ENCODE measurements at places on chromosomes 1 and 21. TPM values are rescaled to one million over a fixed set of nuclear protein-coding genes. Genes with fewer than 3 reads are reported as not detected.
A peak's percentile ranks its signal among the peaks of the same experiment; 100 is the strongest.

DNA sequence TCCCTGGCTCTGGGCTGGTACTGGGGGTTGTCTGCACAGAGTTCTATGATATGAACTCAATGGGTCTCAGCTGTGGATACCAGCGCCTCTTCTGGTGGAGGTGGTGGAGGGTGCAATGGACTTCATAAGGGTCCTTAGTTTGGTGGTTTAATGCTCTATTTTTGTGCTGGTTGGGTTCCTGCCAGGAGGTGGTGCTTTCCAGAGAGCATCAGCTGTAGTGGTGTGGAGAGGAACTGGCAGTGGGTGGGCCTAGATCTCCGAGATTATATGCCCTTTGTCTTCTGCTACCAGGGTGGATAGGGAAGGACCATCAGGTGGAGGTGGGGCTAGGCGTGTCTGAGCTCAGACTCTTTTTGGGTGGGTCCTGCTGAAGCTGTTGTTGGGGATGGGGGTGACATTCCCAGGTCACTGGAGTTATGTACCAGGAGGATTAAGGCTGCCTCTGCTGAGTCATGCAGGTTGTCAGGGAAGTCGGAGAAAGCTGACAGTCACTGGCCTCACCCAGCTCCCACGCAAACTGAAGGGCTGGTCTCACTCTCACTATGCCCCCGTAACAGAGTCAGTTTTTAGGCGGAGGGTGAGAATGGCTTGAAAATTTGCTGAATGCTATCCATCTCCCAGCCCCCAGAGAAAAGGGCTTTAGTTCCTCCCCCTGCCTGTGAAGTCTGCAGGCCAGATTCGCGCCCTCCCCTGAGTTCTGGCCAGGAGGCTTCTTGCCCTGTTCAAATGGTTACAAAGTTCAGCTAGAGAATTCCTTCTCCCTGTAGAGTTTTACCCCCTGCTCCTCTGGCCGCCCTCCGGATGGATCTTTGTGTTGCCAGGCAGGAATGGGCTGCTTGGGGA lies 902.9 kb downstream of the LTN1 start:
- DNase-seq = no peak

DNA sequence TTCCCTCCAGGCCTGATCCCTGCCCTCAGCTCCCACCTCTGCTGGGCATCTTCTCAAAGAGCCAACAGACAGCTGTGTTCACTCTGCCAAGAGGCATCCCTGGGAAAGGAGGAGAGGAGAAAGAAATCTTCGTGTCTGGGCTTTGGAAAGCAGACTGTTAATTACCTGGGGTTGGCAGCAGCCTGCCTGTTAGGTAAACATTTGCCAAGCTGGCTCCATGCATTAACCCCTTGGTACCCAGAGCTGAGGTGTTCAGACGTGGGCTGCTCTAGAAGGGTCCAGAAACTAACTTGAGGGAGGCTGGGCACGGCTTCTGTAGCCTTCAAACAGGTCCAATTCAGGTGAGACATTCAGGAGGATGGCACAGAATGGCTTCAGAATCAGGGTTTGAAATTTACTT lies 8.7 kb upstream of the EXTL1 start:
- no peak for DNase-seq

- no peak for DNase-seq
Measured at GRCh38 chr1:1941868-1942752, 23.0 kb upstream of the TMEM52 start.

GRCh38 chr1:36553591-36554322 lies 71.0 kb upstream of the CSF3R start:
- DNase-seq = peak; percentile 57

- no peak for DNase-seq
Measured at GRCh38 chr1:108823632-108824031, 33.3 kb downstream of the AKNAD1 start.

DNA sequence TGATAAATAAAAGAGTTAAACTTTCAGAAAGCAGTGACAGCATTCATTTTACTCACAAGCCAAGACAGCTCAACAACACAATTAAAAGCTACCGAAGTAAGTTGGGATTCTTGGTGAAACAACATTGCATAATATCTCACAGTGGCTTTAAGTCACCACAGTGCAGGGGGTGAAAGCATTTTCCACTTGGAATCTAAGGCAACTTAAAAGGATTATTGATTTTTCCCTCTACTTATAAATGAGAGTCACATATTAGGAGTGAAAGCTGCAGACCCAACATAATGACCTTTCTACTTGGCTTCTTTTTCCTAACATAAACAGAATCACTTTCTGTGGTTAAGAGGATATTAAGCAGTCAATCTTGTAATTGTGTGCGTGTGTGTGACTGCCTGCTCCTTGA lies 536.6 kb upstream of the CXADR start:
- DNase-seq = peak; percentile 0

- DNase-seq = no peak
Measured at GRCh38 chr1:203170625-203171330, 4.8 kb downstream of the MYBPH start.

DNA sequence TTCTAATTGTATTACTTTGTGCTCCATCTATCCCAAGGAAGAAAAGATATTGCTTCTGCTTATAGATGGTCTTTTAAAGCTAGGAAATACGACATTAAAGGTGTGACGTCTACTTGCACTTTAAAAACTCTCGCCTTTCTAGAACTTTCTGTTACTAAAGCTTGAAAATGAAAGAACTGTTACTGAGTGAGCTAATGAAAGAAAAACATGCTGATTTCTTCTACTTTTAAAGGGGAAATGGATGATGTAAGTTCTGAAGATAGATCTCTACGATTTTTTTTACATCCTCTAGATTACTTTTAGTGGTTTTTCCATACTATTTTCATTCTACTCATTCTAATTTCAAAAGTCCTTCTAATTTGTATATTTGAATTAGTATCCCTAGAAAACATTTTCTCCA lies 387.5 kb downstream of the USP25 start:
- DNase-seq = no peak

GRCh38 chr1:205661429-205662134 lies 18.7 kb downstream of the SLC45A3 start:
- DNase-seq = no peak

GRCh38 chr1:9326596-9326995 lies 33.9 kb downstream of the SPSB1 start:
- DNase-seq = no peak

ADGRL4 gene
- polyA plus RNA-seq = 21.2 TPM

LINGO4 gene
- polyA plus RNA-seq = not detected

DFFB gene
- 9.0 TPM for polyA plus RNA-seq

IGSF9 gene
- 19.5 TPM for polyA plus RNA-seq
